ENCODE measurements at places on chromosomes 2 and 18.
A peak's percentile ranks its signal among the peaks of the same experiment; 100 is the strongest.

- DNase-seq, result no peak
Observed at GRCh38 chr18:36640021-36640952, 188.5 kb downstream of the TPGS2 start.

DNA sequence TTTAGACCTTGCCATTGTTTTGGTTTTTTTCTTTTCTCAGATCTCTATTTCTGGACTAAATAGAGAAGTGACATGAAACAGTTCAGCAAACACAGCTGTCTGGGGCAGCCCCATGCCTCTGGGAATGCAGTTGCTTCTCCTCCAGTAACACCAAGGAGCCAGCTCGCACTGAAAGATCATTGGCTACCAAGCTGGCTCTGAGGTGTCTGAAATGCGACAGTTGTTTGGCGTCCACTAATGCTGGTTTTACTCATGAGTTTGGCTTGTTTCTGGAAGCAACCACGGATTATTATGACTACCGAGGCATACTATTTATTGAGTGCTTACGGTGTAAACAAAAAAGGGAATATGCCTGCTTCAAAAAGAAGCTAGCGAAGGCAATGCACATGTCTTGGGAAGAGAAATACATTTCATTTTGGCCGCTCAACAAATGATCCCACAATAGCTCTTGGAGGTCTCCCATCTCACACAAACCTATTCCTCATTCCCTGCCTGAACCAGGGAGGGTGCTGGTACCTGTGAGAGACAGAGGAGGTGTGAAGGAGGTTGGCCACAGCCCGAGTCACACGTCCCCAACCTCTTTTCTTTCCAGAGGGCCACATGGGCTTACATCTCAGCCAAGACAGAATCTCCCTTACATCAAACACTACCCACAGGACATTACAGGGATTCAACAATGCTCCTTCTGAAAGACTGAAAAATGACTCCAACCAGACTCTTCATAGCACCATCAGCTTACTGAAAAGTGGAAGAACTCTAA, 37.5 kb upstream of the NEB start:
- peak; percentile 91 for DNase-seq

DNA sequence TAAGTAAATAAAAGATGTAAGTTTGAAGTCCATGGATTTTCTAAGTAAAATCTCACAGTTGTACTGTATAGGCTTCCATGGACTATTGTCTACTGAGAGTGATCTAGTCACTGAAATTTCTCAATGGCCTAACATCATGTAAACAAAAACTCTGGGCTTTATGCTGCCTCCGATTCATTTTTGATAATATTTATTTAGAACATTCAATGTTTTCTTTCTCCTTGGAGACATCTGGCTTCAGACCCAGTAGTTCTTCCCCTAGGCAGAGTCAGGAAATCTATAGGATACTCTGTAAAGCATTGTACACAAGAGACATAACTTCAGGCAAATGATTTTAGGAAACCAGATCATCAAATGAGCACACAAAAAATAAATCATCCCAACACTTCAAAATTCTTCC, 1208.6 kb upstream of the ZEB2 start:
- no peak for DNase-seq

DNA sequence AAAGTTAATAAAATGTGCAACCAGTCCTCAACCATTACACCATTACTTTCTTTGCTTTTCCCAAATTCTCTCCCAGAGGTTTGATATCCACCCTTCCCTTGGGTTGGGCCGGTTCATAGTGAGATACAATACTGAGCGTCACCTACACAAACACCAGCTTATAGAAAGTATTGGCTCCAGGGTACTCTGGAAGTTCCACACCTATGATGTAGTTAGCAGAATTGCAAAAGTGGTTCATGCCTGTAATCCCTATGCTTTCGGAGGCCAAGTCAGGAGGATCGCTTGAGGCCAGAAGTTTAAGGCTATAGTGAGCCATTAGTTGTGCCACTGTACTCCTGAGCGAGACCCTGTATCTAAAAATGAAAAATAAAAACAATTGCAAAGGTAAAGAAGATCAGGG, 15.3 kb upstream of the MAP4K3 start:
- DNase-seq, result no peak

- no peak for DNase-seq
Observed at GRCh38 chr2:7792031-7792651, 874.9 kb downstream of the RNF144A start.

DNA sequence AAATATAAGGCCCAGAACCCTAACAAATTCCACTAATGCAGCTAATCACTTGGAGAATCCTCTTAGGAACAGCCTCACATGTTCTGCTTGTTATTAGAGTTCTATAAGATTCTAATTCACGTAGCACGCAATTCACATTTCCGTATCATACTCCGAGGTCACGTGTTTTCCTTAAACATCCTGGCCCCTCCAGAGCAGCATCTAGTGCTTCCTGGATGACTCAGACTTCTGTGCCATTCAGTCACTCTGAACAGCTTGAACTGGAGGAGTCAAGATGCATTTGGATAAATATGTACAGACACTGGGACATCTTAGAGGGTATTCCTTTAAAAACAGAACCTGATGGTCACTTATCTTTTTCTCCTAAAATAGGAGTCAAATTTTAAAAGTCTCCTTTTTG, 156.5 kb downstream of the MYO5B start:
- DNase-seq, result peak; percentile 1

DNA sequence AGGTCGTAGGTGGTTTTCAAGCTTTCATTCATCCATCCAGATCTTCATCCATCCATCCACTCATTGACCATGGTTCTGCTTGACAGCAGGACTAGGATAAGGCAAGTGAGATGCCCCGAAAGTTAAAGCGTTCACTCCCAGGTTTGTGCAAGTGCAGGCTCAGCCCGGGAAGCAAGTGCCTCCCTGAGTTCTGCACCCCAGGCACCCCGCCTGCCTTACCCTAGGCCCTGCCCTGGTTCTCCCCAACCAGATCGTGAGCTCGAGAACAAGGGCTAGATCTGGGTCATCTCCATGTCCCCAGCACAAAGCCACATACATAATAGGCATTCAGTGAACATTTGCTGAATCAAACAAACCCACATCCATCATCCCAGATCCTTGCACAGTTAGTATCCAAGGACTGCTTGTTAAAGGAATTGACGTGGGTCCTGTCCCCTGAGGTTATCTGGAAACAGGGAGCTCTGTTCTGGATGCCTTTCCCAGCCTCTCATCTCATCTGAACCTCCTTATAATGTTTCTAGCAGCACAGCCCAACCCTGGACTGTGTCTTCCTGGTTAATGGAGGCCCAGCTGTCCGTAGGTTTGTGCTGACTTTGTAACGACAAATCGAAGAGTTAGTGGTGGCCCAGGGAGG, 116.1 kb upstream of the GPC1 start:
- no peak for DNase-seq

DNA sequence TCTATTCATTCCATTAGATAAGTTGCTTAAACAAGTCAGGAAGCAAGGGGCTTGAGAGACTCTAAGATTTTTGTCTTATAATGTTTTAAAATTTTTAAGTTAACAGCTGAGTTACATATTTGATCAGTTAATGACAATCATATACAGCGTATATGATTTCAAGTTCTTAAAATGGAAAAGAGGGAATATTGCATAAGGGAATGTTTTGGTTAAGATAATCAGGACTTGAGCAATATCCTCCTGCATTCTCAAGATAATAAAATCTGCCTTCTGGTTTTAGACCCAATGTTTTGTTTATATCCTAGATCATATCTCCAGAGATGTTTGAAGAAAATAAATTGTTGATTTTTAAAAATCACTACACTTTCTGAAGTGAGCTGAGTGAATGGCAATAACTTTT, 13.4 kb upstream of the DYNC1I2 start:
- no peak for DNase-seq

GRCh38 chr2:128155970-128156369, 65.0 kb downstream of the UGGT1 start:
- DNase-seq, result peak; percentile 81

GRCh38 chr2:205568620-205569019, 113.7 kb upstream of the NRP2 start:
- DNase-seq, result no peak

Measured in MV-4-11 (cell line).